A549 treated with GW870086 at 1 μM for 4 hours (cell line): ENCODE measurements at places on chromosomes 3 and 15. TPM values are rescaled to one million over a fixed set of nuclear protein-coding genes. Genes with fewer than 3 reads are reported as not detected.

GNAT1 gene
- total RNA-seq = not detected in 5 replicates

DUOXA1 gene
- 0.09 to 0.19 TPM (median 0.11 TPM) in 4 of 5 replicates, not detected in the other for total RNA-seq

TXNRD3 gene
- total RNA-seq = 5.7 to 7.3 TPM (median 6.5 TPM) in 5 replicates

RLBP1 gene
- total RNA-seq = not detected in 5 replicates

PRTG gene
- total RNA-seq = 8.4 to 11.6 TPM (median 10.3 TPM) in 5 replicates

GJD2 gene
- not detected in 5 replicates for total RNA-seq
